LNCaP clone FGC (cell line): ENCODE measurements at places on chromosomes 16 and 17.
A peak's percentile ranks its signal among the peaks of the same experiment; 100 is the strongest.

- no peak for DNase-seq
Measured at GRCh38 chr16:58118801-58119508, 10.2 kb downstream of the CFAP20 start.

DNA sequence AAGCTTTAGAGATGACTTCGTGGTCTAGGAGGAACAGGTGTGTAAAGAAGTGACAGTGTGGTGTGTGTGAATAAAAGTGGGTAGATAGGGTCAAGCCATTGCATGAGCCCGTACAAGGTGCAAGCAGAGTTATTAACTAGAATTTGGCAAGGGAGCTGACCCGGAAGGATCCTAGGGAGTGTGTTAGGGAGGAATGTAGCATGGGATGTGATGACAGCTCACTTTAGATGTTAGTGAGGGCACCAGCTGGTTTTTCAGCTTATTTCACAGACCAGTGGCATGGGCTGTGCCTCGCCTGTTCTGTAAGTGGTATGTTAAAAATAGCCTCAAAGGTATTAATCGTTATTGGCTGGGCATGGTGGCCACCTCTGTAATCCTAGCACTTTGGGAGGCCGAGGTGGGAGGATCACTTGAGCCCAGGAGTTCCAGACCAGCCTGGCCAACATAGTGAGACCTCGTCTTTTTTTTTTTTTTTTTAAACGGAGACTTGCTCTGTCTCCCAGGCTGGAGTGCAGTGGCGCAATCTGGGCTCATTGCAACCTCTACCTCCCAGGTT lies 8.3 kb downstream of the ANKRD40CL start:
- DNase-seq, result no peak

- DNase-seq, result no peak
Measured at GRCh38 chr16:693766-694165, 3.6 kb upstream of the WDR24 start.

DNA sequence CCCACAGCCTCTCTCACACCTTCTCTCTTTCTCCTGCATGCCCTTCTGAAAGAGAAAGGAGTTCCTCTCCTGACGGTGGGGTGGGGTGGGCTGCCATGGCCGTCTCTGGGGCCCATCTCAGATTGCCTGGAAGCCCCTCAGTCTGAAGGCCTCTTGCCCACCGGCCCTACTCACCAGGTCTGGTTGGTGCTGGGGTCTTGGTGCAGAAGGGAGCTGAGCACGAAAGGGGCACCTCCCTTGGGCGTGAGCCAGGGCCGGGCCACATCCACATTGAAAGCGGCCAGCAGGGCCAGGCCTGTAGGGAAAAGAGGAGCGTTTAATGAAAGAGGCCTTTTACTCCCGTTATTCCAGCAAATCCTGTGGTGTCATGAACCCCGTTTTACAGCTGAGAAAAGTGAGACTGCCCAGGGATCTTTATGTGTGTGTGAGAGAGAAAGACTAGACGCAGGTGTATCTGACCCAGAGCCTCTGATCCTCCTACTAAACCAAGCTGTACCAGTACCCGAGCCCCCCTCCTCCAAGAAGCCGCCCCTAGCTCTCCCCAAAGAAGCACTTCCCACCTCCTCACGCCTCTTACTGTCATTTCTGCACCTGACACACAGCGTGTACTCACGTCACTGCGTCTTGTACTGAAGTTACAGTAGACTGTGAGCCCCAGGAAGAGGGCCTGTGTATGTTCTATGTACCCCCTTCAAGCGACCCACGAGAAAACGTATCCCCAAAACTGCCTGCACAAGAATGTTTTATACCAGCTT lies 23.4 kb downstream of the ITGAE start:
- no peak for DNase-seq

- peak; percentile 53 for DNase-seq
Measured at GRCh38 chr17:76544546-76545365, 4.9 kb downstream of the PRCD start.

- DNase-seq, result no peak
Measured at GRCh38 chr17:31329221-31329620, 7.8 kb upstream of the EVI2A start.

DNA sequence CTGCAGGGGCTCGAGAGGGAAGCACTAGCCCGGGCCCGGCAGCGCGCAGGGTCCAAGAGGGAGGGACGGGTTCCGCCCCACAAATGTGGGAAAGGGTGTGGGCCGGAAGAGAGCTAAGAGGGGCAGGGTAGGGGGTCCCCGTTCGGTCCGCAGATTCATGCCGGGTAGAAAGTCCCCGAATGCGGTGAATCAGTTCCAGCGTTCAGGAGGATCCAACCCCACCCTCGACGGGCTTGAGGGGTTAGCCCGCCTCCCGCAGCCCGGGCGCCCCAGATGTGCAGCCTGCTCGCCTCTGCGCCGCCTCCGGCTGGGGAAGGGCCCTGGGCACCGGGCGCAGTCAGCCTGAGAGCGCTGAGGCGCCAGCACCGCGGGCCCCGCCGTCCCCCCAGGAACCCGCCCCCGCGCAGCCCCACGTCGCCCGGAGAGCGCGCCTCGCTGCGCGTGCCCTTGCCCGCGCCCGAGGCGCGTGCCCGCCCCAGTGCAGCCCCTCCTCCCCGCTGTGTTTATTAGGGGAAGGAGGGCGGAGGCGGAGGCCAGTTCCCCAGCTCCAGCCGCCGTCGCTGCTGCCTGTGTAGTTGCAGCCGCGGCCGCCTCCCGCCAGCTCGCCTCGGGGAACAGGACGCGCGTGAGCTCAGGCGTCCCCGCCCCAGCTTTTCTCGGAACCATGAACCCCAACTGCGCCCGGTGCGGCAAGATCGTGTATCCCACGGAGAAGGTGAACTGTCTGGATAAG lies at the start of gene LASP1:
Gene LASP1, plus strand, starts transcription at position 533 of the 733 bp plus-strand sequence. Its CDS starts 132 bp downstream, at position 665.
- DNase-seq, result no peak

GRCh38 chr16:11118479-11118878 lies 137.5 kb downstream of the SOCS1 start:
- DNase-seq, result no peak

DNA sequence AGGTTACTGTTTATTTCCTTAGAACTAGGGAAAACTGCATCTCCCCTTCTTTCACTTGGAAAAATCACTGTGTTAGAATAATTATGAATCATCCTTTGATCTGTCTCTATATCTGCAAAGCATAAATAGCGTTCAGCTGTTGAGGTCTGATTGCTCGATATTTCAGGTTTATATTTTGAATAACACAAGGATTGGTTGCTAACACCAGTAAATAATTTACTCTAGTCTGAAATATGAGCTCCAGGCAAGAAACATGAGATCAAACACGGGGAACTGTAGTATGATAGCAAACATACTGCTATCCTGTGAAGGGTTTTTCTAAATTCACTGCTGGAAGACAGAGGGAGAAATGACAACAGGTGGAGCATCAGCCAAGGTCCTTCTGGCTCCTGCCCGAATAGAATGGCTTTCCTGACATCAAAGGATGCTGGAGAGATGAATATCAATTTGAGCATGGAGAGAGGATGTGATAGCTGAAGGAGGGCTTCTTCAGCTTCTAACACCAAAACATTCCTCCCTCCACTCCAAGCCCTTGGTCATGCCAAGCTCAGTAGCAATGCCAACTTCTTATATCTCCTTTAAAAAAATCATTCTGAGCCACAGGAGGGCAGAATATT lies 450.3 kb downstream of the SHISA9 start:
- DNase-seq, result no peak
